ENCODE measurements at places on chromosomes 7 and 10.

DNA sequence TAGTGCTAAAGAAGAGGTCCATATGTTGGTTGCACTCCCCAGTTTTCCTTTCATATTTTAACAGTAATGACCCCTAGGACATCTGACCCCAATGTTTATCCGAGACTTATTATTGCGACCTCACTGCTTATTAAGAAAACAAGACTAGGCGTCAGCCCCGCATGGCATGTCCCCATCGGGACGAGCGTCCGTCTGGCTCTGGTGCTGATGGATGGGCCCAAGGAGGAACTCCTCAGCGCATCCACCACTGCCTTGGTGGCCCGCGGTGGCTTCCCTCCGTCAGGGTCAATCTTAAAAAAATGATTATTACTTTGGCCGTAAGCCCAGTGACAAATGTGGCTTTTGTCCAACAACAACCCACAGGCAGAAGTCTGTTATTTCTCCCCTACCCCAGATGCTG lies 40.1 kb upstream of the CXCL12 start:
- DNase-seq: no peak

- DNase-seq: no peak
Measured at GRCh38 chr10:51082857-51083256, 8.6 kb downstream of the PRKG1 start.

- DNase-seq: no peak
Measured at GRCh38 chr10:112698818-112699164, 251.3 kb upstream of the TCF7L2 start.

DNA sequence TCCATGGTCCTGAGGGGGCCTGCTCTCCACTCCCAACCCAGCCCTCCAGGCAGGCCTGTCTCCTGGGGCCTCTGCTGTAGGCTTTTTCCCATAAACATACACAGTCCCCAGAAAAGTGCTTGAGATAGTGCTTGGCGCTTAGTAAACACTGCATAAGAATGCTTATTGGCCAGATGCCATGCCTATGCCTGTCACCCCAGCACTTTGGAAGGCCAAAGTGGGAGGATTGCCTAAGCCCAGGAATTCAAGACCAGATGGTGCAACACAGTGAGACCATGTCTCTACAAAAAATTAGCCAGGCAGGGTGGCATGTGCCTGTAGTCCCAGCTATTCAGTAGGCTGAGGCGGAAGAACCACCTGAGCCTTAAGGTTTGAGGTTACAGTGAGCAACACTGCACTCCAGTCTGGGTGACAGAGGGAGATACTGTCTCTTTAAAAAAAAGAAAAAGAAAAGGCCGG lies 24.6 kb upstream of the ASL start:
- DNase-seq: no peak

DNA sequence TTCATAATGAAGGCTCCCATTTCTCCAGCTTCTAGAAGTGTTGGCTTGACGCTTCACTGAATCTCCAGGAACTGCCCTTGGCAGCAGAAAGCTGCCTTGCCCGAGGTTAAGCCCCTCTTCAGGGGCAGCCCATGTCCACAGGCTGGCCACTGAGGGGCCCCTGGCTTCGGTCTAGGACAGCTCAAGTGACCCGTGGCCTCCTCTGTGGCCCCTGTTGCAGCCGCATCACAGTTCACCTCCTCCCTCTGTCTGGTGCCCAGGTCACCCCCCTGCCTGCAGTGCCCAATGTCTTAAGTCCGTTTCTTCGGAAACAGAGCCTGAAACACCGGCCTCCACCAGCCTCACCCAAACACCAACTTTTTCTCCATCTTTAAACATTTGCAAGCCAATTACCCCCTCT lies 279.2 kb upstream of the MKI67 start:
- no peak for DNase-seq

DNA sequence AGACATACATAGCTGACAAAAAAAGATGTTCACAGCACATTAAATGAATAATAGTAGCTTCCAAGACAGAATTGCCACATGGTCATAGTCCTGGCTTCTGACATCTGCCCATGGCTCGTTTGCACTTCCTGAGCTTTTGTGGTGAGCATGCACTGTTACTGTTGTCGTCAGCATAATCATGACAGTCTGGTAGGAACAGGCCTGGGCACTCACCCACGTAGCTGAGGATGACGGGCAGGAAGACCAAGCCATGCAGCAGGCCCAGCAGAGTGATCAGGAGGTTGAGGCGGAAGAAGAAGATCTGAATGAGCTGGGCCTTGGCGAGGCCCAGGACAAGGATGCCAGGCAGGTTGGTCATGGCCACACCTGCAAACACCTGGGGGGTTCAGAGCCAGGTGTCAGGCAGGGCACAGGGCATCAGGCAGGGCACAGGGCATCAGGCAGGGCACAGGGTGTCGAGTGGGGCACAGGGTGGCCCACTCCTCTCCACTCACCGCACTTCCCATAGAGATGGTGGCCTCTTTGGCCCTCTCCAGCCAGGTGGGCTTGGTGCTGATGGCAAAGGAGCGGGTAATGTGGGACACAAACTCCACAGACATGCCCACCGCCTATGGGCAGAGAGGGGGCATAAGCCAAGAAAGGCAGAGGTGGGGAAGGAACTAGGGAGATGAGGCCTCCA lies 25.3 kb upstream of the NUDCD3 start:
- DNase-seq: no peak

DNA sequence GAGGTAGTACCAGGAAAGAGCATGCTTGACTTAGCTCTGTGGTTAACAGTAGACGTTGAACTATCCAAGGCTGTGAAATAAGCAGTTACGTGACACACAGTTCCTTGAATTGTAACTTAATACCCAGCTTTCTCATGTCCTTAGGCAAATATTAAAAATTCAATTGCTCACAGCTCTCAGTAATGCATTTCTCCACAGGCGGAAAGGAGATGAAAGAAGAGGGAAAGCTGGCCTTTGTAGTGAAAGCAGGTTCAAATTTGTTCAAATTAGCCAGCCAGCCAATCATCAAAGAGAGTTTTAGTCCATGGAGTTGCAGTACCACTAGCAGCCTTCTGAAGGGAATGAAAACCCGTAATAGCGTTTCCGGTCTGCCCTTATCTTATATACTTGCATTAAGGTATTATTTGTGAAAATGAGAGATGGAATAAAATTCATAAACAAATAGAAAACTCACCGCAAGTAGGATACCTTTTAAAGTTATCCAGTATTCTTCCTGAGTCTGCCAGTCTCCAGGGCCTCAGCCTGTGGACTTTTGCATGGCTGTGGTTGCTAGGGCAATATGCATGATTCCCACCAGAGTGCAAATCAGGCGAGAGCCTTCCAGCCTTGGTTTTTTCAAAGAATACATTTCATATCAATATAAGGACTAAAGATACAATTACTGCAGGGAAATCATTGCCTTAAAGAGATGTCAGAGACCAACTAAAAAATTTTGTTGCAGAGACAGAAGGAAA lies 795.5 kb downstream of the TNS3 start:
- no peak for DNase-seq

DNA sequence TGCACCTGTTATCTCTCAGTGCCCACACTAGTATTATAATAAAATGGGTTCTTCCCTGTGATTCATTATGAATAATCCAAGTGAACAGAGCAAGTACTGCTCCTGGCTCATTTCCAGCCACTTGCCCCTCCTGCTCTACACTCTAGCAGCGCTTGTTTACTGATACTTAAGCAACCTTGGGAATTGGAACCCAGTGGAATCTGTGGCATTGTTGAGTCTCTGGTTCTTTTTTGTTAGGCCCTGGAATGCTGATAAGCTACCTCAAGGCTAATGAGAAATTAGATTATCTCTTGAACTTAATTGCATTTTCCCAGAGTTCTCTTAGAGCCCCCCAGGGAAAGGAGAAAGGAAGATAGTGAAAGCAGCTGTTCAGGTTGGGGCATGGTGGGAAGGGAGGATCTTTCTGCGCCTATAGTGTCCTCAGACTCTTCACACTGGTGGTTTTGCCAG lies 34.0 kb downstream of the PRKAR2B start:
- no peak for DNase-seq

- no peak for DNase-seq
Measured at GRCh38 chr10:22218448-22218847, 633 bp upstream of the EBLN1 start.

GRCh38 chr7:45328403-45328981 lies 170.9 kb downstream of the RAMP3 start:
- no peak for DNase-seq

GRCh38 chr10:29304264-29304994 lies 15.6 kb downstream of the LYZL1 start:
- DNase-seq: peak; percentile 49

Measured in substantia nigra (tissue), 51 donors.